ENCODE measurements at places on chromosomes 13 and 19.

DNA sequence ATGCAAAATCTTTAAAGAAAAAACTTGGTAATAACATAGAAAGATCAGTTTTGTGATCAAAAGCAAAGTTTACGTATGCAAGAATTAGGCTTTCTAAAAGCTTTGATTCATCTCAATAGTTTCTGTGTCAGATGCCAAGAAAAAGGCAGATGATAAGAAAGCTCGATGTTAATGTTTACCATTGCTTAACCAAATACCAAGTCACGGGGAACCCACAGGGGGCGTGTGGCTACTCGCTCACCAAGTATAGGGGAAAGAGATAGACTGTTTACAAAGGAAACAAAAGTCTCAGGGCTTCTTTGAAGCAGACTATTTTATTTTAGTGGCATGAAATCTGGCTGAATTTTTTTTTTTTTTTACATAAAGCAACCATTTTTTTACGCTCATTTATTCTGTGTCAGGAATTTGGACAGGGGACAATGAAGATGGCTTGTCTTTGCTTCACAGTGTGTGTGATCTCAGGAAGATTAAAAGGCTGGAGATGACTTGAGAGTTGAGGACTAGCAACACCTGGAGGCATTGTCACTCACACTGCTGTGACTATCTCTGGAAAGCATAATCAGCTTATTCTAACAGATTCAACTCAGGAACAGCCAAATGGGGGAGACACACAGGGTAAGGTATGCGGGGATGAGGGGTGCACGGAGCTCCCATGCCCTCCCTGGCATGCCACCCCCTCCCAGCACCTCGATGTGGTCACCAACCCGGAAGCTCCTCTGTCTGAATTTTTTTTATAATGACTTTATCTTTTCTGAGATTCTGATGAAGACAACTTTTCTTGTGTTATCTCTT is 24.9 kb downstream of the RCBTB1 start:
- no peak for DNase-seq

GRCh38 chr19:50735869-50736268 is 12.7 kb downstream of the CLEC11A start:
- DNase-seq = no peak

- DNase-seq = no peak
Measured at GRCh38 chr19:7751157-7751783, 3.9 kb upstream of the CD209 start.

DNA sequence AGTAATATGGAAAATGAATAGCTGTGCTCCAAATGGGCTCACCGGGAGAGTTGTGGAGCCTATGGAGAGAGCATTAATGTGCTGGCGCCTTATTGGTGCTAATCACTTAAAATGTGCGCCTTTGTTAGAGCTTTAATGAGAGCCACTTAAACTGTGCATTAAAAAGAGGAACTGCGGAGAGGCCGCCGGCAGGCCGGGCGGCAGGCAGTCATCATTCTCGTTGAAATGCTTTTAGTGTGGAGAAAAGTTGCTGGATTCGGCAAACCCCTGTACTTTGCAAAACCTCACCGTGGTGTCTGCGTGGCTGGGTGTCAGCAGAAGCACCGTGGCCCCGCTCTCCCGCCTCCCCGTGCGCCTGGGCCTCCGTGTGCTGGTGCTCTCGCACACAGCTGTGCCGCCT is 105.5 kb downstream of the KDM4B start:
- no peak for DNase-seq

DNA sequence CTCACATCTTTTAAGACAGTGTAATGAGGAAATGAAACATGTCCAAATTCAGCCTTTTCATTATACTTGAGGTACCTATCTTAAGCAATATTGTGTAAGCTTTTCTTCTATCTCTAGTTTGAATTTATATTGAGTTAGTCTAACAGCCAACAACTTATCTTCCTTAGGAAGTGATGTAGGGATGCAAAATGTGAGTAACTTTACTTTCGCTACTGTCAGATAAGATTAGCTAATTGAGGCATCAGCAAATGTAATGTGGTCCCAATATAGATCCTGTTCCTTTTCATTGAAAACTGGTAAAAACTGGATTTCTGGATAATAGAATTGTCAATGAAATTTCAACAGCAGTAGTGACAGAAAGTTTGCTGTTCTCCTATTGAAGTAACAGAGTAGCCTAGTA is 902.2 kb downstream of the GPC5 start:
- DNase-seq = no peak

DNA sequence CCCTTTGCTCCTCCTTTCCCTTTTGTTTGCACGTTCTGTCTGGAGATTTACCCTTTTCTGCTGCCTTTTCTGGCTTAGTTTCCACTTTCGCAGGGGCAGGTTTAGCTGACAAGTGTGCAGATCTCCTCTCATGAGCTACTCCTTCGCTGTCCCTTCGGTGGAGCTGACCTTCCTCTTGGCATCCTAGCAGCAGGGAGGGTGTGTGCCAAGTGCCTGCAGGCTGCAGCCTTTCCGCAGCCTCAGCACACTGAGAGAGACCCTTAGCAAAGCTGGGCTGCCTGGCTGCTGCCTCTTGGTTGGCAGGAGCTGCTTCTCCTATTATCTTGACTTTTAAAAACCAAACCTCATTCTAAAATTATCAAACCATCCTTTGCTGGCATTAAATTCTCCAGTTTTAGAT is 132.5 kb downstream of the DNAJC3 start:
- no peak for DNase-seq

- DNase-seq = no peak
Measured at GRCh38 chr13:73816702-73817101, 317.5 kb downstream of the KLF12 start.

GRCh38 chr13:112761701-112762689 is 72.2 kb downstream of the ATP11A start:
- DNase-seq = no peak

DNA sequence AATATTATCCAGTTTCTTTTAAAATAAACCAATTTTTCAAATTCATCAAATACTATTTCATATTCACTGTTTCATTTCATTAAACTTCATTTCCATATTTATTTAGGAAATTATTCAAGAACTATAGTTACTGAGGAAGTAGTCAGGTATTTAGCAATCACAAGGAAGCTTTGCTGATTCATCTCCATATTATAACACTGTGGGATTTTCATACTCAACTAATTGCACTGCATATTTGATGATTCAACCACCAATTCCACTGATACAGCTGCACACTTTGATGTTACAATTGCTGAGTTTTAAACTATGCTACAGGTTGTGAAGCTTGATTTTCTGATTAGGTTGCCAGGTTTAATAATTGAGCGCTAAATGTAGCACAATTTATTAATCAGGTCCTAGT is 556.8 kb upstream of the SLITRK1 start:
- no peak for DNase-seq

- DNase-seq = no peak
Measured at GRCh38 chr19:16871871-16872270, 16.9 kb upstream of the F2RL3 start.

GRCh38 chr19:7550987-7551761 is 15.7 kb downstream of the PNPLA6 start:
- no peak for DNase-seq

- peak; percentile 44 for DNase-seq
Measured at GRCh38 chr19:51327066-51328001, 14.6 kb downstream of the VSIG10L start.

GRCh38 chr13:62482351-62482750 is 1066.7 kb upstream of the PCDH20 start:
- DNase-seq = no peak

- no peak for DNase-seq
Measured at GRCh38 chr13:97490702-97491307, 56.8 kb downstream of the RAP2A start.

DNA sequence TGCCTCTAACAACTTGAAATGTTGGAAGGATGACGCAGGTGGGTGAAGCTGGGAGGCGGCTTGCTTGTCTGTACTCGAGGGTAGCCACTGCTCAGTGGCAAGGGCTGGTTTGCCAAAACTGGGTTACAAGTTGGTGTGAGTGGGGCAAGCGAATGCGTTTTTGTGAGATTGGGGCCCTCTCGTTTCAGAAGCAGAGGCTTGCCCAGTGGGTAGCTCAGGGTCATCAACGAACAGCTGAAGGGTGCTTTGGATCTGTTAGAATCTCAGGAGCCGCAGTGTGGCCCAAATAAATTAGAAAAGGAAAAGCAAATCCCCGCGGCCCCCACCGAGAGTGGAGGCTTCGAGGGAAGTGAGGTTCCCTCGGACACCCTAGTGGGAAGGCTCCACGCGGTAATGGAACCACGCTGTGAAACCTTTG is 7.3 kb downstream of the ATP4B start:
- no peak for DNase-seq

DNA sequence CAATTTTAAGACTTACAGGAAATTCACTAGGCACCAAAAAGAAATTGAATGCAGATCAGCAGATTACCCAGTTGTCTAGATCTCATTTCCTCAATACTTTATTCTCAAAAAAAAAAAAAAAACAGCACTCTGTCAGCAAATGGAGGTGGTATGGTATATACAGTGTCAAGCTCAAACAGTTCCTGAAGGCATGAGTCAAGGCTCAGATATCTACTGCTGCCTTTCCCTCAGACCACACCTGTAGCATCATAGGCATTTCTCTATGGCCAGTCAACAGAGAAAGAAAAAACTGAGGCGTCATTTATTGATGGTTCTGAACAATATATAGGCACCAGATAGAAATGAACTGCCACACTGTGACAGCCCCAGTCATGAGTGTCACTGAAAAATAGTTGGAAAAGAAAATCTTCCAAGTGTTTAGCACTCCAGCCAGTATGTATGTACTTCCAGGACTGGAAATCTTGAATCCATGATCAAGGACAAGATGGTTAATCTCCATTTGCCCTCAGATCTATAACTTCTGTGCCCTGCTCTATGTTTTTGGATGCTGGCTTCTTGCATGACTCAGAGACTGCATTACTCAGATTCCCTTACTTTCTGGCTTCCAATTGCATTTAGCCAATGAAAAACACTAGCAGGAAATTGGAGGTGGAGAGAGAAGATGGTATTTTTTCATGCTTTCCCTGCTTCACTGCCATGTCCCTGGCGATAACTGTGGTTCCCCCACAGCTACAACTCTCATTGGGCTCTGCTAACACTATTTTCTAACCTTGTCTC is 8.4 kb upstream of the COG3 start:
- DNase-seq = no peak

DNA sequence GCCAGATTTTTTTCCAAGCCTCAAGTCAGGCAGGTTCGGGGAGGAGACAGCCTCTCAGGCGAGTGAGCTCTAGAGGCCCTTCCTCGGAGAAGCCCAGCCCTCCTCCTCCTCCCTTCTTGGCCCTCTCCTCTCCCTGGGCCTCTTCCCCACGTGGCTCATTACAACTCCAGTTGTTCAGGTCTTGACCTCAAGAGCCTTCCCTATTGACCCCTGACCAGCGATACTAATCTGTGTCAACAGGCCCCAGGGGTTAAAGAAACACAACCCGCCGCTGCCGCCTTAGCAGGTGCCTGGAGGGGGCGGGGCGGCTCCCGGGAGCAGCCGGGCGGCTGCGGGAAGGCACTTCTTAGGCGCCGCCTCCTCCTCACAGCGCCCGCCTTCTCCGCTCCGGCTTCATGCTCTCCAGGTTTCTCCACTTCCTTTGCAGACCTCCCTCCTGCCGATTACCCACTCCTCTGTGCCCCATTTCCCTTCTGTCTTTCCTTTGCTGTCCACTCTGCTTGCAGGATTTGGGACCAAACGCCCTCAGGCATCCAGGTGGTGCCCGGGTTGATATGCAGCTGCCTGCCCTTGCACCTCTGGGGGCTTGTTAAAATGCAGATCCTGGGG is 51.0 kb downstream of the LYL1 start:
- no peak for DNase-seq

- no peak for DNase-seq
Measured at GRCh38 chr13:82739881-82740280, 1142.4 kb downstream of the SLITRK1 start.

GRCh38 chr19:7690779-7691258 is 10.2 kb downstream of the TRAPPC5 start:
- no peak for DNase-seq

- DNase-seq = no peak
Measured at GRCh38 chr19:49359851-49360820, 2.1 kb downstream of the TEAD2 start.

- no peak for DNase-seq
Measured at GRCh38 chr19:7942981-7943443, 454 bp downstream of the TIMM44 start.

DNA sequence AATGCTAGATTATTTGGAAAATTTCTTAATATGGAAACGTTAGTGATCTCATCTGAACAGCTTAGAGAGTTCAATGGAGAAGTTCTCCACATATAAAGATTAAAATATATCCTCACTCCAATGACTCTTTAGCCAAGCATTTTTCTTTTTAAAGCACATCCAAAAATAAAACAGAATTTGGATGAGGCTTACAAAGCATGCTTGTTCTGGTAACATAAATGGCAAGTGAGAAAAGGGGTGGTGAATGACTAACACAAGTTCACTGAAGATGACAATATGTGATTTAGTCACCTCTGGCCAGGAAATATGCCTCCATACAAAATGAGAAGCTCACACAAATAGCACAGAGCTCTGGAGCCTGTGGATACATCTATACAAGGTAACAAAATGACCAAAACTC is 253.0 kb downstream of the PCDH20 start:
- DNase-seq = no peak

DNA sequence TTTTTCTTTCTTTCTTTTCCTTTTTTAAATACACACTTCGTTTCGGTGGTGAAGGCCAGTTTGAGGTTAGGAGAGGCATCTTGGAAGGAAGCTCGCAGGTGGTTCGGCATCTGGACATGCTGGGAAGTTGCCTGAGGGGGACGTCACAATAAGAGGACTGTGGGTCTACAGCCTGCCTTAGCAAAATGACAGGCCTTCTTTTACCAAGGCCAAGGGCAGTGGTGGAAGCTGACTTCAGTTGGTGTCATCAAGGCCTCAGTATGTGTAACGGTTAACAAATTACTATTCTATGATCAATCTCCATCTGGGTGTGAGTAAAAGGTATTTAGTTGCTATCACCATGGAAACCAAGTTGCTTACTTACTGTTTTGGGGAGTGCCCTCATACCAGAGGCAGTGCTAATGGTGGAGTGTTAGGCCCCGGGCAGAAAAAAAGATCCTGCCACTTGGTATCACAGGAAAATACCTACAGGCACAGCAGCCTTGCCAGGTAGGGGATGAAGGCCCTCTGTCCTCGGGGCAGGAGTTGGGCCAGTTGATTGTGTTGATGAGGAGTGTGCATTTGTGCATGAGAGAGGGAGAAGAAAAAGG is 10.3 kb downstream of the ACTN4 start:
- no peak for DNase-seq

DNA sequence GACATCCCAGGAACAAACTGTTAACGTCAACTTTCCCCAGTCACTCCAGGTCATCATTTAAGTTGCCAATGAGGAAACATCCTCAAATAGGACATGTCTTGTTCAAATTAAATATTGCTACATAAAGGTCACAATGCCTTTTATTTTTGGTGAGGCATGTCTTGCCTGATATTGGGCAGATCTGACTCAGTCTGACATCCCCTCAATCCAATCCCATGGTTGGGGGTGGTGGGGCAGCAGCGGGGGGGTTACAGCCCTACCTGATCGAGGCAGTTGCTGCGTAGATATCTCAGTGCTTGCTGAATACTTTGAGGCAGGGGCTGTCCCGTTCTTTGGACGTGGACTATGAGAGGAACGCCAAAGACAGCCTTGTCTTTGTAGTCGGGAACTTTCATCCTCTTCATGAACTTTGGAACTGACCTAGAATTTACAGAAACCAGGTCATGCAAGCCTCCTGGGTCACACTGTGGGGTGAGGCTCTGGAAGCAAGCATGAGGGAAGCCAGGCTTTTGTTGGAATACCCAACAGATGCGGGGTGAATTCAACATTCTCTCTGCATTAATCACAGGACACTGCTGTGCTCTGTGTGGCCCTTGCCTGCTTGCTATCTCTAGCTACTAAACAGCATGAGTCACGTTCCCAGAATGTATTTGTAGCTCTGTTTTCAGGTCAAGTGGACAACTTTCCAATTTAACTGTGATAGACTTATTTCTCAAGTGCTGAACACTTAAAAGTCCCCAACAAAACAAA is 109.8 kb downstream of the KL start:
- DNase-seq = no peak

Measured in T-helper 9 cell (primary cell).